ENCODE measurements at places on chromosomes 1 and 21.
A peak's percentile ranks its signal among the peaks of the same experiment; 100 is the strongest.

DNA sequence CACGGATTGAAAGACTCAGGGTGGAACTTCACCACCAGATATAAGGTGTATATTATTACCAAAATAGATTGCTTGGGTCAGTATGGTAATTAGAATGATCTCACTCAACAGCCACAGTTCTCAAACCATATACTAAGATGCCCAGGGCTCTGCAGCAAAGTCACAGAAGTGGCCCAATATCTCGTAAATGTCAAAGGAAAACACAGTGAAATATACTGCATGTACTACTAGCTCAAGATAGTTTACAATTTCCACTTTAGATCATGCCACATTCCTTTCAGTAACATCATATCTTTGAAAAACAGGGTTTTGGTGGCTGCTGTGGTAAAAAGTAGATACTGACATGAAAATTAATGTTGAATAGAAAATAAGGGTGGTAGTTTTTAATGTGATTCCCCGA lies 180.3 kb upstream of the ATP1B1 start:
- no peak for DNase-seq

DNA sequence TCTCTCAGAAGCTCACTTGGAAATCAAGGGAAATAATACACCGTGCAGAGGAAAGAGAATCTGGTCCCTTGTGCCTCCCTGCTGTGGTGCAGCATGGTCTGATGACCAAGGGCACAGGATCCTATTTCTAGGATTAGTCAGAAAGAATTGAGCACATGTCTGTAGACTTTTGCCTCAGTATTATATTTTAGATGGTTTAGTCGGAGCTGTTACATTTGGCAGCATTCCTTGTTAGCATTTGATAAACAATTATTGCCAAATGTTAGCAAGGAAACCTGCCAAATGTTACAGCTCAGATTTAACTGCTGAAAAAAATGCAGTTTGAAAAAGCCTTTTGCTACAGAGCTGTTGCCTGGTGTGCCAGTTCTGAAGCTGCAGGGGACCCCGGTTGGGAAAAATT lies 183.5 kb upstream of the DPYD start:
- DNase-seq: no peak

DNA sequence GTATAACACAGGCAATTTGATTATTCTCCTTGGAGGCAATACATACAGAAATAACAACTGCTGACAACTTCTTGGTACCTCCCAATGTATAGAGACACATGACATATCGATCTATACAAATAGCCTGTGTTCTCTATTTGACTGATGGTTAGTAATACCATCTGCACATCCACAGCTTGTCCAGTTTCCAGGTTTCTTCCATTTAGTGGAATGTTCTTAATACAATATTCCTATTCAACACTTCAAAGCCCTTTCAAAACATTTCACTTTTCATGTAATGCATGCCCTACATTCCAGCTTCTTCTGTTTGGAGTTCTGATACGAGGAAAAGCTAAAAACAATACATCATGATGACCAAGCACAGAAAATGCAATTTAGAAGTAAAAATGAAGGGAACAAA lies 37.0 kb upstream of the GORAB start:
- no peak for DNase-seq

DNA sequence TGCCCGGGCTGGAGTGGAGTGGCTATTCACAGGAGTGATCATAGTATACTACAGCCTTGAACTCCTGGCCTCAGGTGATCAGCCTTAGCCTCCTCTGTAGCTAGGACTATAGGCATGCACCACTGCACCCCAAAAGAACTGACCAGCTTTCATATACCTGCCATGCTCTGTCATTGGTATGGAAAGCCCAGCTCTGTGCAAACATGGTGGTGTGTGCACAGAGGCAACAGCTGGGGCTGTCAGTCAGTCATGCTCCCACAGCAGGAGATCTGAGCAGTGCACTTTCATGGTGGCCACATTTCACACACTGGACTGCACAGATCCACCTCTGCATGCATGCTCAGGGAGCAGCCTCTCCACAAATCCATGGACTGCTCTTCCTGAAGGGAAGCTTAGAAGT lies 8.8 kb upstream of the JAK1 start:
- no peak for DNase-seq

GRCh38 chr1:70556541-70556940 lies 145.5 kb downstream of the CTH start:
- DNase-seq: no peak

DNA sequence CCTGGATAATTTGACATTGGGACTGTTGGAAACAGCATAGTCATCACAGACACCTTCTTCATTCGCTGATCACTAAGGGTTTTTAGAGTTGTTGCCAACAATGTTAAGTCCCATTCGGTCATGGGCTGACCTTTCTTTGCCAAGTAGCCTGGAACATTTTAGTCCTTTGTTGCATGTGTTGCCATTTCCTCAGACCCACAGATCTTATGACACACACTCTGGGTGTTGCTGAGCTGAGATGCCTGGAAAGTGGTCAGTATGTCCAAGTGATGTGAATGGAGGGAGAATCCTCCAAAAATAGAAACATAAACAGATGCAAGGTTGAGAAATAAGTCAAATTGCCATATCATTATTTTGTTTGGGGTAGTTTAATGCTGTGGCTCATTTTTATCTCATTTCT lies 61.5 kb upstream of the GJA5 start:
- DNase-seq: no peak

DNA sequence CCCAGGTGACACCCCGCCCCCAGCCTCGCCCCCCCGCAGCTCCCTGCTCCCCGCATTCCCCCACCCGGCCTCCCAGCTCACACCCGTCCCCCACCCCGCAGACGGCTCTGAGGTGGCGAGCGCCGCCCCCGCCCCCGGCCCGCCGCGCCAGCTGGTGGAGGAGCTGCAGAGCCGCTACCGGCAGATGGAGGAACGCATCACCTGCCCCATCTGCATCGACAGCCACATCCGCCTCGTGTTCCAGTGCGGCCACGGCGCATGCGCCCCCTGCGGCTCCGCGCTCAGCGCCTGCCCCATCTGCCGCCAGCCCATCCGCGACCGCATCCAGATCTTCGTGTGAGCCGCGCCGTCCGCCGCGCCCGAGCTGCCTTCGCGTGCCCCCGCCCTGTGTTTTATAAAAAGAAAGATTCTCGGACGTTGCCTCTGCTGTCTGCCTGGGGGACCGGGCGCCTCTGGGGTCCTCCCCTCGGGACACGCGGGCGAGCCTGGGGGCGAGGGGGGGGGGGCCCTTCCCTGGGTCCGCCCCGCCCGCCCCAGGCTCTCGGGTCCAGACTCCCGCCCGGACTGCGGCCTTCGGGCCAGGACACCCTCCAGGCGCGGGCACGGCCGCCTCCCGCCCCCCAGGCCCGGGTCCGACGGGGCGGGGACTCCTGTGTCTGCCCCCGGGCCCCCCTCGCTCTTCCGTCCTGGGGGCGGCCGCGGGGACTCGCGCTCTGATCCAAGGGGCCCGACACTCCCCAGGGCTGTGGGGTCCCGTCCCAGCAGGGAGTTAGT lies 1.6 kb upstream of the MMP23B start:
- DNase-seq: peak; percentile 87

DNA sequence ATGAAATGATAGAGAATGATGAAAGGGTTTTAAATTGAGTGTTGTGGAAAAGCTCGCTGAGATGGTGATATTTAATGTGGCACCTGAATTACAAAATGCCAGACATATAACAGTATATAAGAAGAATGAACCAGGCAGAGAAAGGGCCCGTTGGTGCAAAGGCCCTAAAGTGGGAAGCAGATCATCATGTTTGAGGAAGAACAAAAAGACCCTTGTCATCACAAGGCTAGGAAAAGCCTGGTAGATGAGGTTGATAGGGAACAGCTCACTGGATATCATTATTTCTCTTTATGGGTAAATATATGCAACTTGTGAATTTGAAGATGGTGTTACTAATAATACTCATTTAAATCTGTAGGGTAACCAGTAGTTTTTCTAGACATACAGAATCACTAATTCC lies 11.0 kb downstream of the RAP1A start:
- no peak for DNase-seq

DNA sequence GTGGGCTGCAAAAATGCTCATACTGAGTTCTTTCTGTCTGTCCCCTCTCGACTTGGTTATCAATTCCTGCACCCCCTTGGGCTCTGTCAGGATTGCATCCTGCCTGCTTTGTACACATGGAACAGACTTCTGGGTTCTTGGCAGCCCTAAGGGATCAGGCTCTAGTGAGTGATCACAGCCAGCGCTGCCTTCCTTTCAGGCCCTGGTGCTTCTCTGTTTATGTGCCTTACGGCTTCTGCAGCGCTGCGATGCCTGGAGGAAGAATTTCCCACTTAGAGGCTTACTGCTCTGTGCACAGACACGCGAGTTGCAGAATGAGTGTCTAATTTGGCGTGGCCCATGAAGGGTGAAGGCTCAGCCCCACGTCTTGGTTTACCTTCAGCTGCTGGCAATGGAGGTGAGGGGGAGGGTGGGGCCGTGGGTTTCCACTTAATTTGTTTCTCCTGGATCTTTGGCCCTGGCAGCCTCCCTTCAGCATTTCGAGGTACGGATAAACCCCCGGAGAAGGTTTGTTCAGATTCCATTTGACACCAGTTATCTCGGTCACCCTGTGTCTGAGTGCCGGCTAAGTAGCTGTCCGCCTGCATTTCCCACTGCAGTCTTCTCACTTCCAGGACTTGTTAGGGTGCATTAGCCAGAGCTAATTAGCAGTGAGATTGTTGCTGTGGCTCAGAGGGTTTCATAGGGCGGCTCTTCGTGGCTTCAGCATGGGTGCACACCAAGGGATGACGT lies 227.3 kb downstream of the DYRK1A start:
- no peak for DNase-seq

Measured in NCI-H1930 (cell line).